ENCODE measurements at places on chromosomes 4 and X.

- DNase-seq, result no peak
Observed at GRCh38 chr4:138894709-138895108, 120.9 kb upstream of the NOCT start.

GRCh38 chr4:37662251-37662650 lies 23.9 kb downstream of the RELL1 start:
- DNase-seq, result no peak

- no peak for DNase-seq
Observed at GRCh38 chrX:86194758-86195157, 46.5 kb downstream of the DACH2 start.

DNA sequence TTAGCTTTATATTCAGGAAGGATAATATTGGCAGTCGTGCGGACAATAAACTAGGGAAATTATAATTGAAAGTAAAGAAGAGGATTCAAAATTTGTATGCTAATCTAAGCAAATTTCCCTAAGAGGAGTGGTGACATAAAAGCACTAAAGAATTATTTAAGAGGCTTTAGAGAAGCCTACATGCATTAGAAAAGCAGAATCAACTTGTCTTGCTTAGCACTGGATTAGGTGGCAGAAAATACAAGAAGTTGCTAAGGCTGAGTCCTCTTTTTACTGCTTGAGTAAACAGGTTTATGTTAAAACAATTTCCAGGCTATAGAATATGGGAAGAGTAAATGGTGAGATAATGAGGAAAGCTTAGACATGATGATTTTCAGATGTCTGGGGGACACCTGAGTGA lies 991.5 kb downstream of the PCDH18 start:
- no peak for DNase-seq

DNA sequence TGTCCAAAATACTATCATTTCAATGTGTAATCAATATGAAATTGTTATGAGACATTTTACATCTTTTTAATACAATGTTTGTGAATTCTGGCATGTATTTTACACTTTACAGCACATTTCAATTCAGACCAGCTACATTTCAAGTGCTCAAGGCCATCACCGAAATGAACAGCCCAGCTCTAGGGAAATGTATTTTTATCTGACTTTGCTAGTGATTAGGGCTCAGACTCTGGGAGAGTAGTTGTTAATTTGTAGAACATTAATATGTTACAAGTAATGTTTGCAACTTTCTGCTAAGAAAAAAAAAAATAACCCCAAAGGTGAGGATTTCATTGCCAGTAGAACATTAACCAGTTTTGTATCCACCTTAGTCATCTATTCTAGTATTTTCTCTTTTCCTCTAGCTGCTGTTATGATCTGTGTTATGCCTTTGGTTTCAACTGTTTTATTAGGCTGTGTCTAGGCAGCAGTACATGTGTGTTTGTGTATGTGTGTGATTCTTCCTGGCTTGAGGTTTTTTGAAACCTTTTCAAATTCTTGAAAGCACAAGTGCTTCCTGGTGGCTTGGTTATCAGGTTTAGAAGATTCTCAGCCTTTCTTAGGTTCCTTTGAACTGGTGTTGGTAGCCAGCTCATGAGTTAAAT lies 125.9 kb downstream of the NSUN7 start:
- DNase-seq, result no peak

DNA sequence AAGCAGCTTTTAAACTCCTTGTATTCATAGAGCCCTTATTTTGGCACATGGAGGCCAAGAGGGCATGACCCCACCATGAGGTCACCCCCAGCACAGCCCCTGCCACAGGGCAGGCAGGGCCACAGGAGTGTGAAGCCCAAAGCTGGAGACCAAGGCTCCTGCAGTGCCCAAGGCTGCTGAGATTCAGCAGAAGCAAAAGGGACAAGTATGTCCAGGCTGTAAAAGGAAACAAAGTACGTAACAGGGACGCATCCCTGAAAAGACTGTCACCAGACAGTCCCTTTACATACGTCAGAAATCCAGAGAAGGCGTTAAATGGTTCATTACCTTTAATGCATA lies 18.9 kb downstream of the GAK start:
- no peak for DNase-seq

DNA sequence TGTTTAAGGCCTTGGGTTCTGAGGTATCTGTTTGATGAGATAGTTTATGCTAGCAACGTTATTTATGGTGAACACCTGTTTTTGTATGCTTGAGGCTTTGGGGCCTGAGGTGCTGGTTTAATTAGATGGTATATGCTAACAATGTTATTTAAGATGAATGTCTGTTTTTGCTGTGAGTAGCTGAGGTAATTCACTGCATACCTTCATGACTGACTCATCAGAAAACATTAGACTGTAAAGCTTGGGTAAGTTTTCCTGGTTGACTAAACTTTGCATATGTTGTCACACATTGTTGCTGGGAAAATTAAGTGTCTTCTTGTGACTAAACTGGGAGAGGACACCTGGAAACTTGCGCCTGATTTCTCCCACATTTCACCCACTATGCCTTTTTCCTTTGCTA lies 1026.6 kb downstream of the RAPGEF2 start:
- no peak for DNase-seq

- DNase-seq, result no peak
Observed at GRCh38 chr4:104211657-104212056, 283.0 kb downstream of the CXXC4 start.

GRCh38 chr4:92825791-92826190 lies 522.0 kb downstream of the GRID2 start:
- no peak for DNase-seq

DNA sequence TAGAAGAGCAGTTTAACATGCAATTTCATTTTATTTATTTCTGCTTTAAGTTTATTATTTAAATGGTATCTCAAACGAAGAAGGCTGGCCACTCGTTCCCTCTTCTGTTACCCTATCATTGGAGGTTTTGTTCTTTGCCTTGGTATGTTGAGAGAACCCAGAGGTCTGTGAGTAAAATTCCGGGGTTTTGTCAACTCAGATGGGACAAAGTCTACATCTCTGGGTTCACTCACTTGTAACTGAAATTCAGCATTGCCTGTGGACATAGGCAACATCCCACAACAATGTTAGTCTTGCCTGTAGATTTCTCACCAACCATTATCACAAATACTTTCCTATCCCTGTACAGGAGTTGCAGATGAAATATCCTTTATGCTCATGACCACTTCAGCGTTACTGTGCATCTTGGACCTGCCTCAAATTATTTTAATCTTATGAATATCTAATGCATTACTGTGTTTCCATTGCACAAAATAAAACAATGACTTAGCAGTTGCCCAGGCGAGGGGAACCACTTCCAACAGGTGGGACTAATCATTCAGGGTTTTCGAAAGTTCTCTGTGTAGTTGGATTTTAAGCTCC lies 33.5 kb upstream of the CD99 start:
- no peak for DNase-seq

DNA sequence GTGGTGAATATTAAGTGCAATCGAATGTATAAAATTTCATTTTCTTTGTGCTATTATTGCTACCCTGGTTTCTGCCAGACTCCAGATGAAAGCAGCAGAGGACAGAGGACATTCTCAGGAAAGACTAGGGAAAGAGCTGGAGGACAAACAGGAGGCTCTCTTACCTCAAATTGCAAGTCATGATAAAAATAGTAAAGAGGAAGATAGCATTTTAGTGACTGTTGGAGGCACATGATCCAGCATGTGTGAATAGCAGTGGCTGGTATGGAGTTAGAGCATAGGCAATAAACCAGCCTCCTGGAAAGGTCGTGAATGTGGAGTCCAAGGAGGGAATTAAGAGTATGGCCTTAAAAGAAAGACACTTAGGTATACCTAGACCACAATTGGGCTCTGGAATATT lies 1040.0 kb downstream of the STPG2 start:
- DNase-seq, result no peak

DNA sequence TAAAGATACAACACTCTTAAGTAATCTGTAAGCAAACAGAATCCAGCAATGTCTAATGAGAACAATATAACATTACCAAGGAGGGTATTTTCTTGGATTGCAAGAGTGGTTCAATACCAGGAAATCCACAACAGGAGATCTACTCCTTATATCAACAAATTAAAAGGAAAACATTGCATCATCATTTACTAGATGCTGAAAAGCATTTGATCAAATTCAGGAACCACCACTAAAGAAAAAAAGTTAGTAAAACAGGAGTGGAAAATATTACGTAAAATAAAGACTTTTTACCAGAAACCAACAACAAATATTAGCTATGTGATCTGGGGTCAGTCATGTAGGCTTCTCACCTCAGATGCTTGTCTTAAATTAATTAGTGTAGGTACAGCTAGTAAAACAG lies 66.8 kb upstream of the MAB21L2 start:
- no peak for DNase-seq

DNA sequence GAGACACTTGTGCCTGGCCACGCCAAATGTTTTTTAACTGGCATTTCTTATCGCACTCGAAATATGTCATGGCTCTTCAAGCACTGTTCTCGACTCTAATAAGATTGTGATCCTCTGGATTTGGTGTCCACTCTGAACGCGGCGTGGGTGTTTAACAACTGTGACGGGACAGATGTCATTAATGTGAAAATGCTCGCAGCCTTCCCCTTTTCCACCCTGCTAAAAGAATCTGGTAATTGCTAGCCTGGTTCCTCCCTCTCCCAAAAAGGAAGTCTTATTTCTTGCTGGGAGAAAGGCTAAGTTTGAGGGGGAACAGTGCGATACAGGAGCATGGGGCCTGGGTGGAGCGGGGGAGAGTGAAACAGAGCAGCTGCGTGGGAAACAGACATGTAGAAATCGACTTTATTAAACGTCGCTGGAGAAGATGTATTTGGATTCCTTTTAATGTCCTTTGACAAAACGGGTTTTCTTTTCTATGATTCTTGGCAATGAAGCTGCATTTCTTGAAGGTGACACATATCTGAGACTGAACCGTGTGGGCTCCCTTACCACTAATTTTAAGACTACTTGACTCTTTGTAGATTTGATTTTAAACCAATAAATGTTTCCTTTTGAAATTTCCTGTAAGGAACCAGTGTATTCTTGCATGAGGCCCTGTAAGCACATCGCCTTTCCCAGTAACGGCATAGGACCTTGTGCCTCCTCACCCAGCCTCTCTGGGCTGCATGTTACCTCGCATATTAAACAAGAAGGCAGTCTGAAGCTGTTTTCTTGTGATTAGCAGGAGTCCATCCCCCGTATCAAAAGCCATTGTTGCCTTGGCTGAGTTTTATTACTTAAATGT lies 17.8 kb downstream of the TBC1D1 start:
- DNase-seq, result no peak

GRCh38 chr4:54187148-54187547 lies 41.9 kb upstream of the PDGFRA start:
- DNase-seq, result no peak

- DNase-seq, result no peak
Observed at GRCh38 chr4:173138624-173139023, 30.0 kb upstream of the GALNT7 start.

- peak; percentile 70 for DNase-seq
Observed at GRCh38 chr4:70704215-70704930, 16.0 kb downstream of the UTP3 start.

GRCh38 chr4:119299741-119300100 lies 22.2 kb downstream of the FABP2 start:
- DNase-seq, result no peak

DNA sequence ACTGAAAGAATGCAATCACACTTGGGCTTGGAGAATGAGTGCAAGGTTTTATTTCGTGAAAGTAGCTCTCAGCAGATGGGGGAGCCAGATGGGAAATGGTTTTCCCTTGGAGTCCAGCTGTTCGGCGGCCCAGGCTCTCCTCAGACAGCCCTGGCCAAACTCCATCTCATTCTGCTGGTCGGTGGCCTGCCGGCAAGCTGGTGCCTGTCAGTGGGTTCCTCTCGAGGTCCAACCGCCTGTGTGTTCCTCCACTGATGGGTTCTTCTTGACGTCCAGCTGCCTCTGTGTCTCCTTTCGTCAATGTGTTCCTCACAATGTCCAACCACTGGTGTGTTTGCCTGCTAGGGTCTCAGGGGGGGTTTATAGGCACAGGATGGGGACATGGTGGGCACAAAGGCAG lies 80.3 kb downstream of the POU3F4 start:
- no peak for DNase-seq
